ENCODE measurements at places on chromosomes 11 and 22. TPM values are rescaled to one million over a fixed set of nuclear protein-coding genes. Genes with fewer than 3 reads are reported as not detected.

The FOLR2 gene
- total RNA-seq: not detected

The SMC1B gene
- total RNA-seq: not detected

The CSF2RB gene
- total RNA-seq: not detected

DNA sequence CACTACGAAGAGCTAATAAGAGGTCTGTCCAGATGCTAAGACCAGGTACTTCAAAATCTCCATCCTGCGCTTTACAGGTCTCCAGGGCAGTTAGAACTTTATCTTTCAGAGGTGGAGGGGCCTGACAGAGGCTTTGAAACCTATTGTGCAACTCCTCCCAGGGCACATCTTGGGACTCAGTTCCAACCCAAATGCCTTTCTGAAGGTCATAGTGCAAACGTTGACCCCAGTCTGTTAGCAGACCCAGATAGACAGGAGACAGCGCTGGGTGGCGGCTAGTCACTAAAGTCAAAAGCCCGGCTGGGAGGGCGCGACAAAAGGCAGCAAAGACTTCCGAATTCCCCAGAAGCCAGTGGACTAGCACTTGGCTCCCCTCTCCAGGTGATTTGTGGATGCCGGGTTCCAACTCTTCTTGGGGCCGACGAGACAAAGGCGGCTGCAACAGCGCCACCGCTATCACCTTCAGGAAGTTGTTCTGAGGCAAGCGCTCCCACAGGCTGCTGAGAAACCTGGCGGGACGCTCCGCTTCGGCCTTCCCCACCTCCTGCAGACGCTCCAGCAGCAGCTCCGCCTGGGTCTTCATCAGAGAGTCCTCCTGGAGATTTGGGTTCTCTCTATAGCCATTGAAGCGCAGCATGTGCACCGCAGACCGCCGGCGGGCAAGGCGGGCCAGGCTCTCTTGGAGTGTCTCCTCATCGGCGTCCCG lies 728 bp downstream of the FANCF start:
- peak; percentile 67 for DNase-seq

- no peak for DNase-seq
Measured at GRCh38 chr11:69040051-69040450, 8.7 kb upstream of the TPCN2 start.

DNA sequence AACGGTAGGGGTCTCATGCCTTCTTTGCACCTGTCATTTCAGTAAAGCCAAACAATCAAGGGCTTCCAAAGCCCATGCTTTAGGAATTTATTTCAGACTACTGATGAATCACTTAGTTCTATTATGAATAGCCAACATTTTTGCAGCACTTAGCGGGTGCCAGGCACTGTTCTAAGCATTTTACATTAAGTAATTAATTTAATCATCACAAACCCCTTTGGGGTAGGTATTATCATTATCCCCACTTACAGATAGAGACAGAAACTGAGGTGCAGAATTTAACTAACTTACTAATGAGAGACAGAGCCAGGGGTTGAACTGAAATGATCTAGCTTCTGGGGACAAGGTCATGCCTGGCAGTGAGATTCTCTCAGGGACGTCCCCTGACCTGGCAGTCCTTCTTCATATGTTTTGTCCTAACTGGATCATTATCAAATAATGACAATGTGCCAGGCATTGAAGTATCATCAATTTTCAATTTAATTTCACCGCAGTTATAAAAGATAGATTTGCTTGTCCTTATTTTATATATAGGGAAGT lies 31.7 kb upstream of the NAV2 start:
- DNase-seq: peak; percentile 23

- peak; percentile 58 for DNase-seq
Measured at GRCh38 chr11:79686703-79687419, 246.0 kb upstream of the TENM4 start.

GRCh38 chr11:75191330-75191717 lies 40.4 kb downstream of the SLCO2B1 start:
- no peak for DNase-seq

GRCh38 chr11:33035011-33035410 lies 4.4 kb upstream of the TCP11L1 start:
- no peak for DNase-seq

DNA sequence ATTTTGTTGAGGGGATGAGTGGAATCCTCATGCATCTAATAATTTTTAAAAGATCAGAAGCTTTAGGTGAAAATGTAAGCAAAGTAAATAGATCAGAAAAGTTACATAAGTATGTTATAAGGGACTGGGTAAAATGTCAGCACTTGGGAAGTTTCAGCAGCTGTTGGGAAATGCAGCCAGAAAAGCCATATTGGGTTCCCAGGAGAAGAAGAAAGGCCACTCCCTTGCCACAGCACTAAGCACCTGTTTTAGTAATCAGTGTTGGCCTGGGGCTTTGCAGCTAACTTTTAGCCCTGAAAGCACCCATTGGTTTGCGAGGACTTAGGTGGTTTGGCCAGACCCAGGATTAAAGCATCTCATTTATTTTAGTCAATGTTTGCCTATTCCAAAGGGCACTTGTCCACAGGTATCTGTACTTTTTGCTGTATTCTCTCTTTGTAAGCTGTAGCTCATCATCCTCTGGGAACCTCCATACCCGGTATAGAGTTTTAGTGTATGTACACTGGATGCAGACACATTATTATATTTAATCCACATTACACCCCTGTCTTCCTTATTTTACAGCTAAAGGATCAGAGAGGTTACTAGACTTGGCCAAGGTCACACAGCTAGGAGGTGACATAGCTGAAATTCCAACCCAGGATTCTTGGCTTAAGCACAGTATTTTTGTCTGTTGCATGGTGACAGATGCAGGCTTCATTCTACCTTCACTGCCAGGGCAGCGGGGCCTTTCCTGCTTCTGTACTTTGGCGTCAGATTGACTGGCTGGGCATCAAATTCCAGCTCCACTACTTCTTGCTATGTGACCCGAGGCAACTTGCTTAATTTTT lies 127.7 kb upstream of the SESN3 start:
- DNase-seq: no peak

DNA sequence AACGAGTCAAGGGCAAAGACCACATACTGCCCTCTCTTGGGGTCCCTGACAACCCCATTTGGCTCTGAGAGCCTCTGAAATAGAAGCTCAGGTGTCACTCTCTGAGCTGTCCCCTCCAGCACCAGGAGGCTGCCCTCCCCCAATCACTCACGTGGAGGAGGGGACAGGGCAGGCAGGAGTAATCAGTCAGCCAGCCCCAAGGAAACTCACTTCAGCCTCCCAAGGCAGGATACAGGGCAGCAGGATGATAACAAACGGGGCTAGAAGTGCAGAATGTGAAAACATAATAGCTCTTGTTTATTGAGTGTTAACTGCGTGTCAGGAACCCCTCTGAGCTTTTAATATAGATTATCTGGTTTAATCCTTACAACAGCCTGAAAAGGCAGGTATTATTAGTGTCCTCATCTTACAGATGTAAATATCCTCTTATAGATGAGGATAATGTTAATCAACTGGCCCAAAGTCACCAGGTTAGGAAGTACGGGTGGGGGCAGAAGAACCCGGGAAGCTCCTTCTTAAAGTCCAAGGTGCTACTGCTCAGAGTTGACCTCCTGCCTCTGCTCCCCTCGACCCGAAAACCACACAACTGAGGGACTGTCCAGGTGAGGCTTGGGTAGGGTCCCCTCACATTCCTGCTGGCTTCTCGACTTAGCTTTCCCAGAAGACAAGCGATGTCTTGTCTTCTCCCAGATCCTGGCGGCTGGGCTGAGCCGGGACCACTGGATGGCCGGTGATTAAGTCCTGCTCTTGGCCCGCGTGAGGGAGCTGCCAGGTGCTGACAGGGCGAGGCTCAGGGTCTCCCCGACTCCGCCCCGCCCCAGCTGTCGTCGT lies 2.7 kb downstream of the CHRM4 start:
- no peak for DNase-seq

GRCh38 chr11:6571434-6572008 lies 31.9 kb downstream of the RRP8 start:
- no peak for DNase-seq
